ENCODE measurements at places on chromosomes 6 and 20.
A peak's percentile ranks its signal among the peaks of the same experiment; 100 is the strongest.

- DNase-seq: no peak
Measured at GRCh38 chr6:7615611-7616383, 25.8 kb downstream of the SNRNP48 start.

DNA sequence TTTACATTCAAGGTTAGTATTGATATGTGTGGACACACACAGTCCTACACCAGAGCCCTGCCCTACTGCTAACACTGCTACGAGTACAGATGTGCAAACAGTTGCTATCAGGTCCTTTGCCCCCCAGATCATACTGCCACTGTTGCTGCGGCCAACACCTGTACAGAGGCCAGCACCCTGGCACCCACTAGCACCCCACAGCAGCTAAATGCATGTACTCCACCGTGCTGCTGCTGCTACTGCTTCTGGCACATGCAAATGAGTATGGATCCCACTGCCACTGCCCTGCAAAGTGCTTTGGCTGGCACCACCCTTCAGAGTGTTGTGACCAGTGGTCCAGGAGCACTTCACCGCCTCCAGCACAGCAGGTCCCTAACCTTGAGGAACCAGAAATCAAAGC, 621.9 kb downstream of the GRIK2 start:
- no peak for DNase-seq

DNA sequence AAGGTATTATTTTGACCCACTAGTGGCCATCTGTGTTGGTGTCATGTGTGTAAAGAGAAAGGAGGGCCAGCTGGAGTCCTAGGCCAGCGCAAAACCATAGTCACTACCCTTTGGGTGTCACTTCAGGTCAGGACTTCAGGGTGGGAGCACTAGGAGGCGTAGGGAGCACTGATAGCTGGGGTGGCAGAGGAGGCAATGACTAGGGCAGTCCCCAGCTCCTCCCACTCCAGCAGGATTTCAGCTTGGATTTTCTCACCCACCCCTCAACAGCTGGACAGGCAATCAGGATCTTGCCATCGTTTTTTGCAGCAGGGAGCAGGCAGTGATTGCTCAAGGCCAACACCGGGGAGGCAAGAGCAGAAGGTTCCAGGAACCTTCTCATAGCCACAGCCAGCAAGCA, 4.2 kb upstream of the HLA-DOA start:
- no peak for DNase-seq

- DNase-seq: no peak
Measured at GRCh38 chr20:45860560-45861220, 3.3 kb downstream of the ZSWIM3 start.

GRCh38 chr6:149064001-149064659, 253.4 kb upstream of the TAB2 start:
- no peak for DNase-seq

GRCh38 chr6:18362058-18362561, 25.0 kb upstream of the RNF144B start:
- DNase-seq: no peak

- no peak for DNase-seq
Measured at GRCh38 chr20:50013976-50014375, 31.2 kb downstream of the SNAI1 start.

DNA sequence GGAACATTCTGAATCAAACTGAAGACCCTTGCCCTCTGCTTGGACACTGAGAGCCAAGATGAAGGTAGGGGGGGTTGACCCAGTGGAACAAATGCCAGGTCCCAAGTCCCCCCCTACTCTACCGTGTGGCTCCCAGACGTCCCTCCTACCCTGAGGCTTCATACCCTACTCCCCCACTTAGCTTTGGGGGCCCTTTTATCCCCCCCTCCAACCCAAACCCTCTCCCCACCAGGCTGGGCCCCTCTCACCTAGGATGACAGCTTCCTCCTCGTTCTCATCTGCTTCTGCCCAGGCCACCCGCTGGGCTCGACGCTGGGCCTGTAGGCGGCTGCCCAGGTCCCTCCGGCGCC, 1.5 kb downstream of the DDRGK1 start:
- DNase-seq: no peak

GRCh38 chr20:4545526-4545925, 176.2 kb upstream of the PRND start:
- no peak for DNase-seq

- no peak for DNase-seq
Measured at GRCh38 chr20:49479785-49480184, 2.7 kb downstream of the KCNB1 start.

GRCh38 chr20:57785720-57786119, 75.9 kb upstream of the PMEPA1 start:
- DNase-seq: no peak

DNA sequence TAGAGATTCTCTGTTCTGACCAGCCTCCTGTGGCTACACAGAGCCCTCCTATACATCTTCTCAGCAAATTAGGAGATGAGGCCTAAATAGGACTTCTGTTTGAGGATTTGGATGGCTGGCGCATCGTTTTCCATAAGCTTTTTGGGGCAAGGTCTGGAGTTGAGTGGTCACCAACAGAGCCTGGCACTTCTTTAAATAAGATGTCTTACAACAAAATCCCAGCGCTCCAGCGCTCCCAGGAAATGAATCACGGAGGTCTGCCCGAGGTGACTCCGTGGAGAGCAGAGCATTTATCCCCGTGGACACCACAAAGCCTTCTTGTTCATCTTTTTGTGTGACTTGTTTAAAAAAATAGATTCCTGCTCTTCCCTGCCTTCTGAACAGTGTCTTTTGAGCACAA, 75.3 kb downstream of the GNAS-AS1 start:
- DNase-seq: no peak

- no peak for DNase-seq
Measured at GRCh38 chr6:107767637-107768036, 56.5 kb downstream of the SCML4 start.

GRCh38 chr6:122647765-122648164, 37.6 kb downstream of the PKIB start:
- no peak for DNase-seq

GRCh38 chr20:57800791-57801430, 91.1 kb upstream of the PMEPA1 start:
- DNase-seq: no peak

- no peak for DNase-seq
Measured at GRCh38 chr6:38057994-38058393, 238.5 kb downstream of the ZFAND3 start.

DNA sequence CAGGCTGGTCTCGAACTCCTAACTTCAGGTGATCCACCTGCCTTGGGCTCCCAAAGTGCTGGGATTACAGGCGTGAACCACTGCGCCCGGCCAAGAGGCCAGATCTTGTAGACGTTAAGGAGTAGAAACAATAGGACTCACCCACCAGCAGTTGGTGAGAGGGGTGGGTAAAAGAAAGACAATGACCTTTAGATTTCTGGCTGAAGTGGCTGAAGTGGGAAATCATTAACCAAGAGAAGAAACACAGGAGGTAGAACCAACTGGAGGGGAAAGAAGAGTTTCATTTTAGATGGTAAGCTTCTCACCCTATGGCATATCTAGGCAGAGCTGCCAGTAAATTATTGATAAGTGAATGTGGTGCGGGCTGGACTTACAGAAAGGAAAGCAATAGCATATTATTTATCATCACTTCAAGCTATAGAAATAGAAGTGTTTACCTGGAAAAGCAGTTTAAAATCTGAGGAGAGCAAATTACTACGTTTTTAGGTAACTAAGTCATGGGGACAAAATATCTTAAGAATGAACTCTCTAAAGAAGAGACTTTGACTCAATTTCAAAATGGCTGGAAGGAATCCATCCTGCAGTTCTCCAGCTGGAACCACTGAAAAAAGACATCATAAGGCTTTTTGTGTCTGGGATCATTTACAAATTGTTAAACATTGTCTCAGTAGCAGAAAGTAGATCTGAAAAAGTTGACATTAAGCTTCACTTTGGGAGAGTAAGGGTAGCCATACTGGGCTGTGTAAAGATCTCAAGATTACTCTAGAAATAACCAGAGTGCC, 109.6 kb downstream of the ALDH8A1 start:
- DNase-seq: no peak

DNA sequence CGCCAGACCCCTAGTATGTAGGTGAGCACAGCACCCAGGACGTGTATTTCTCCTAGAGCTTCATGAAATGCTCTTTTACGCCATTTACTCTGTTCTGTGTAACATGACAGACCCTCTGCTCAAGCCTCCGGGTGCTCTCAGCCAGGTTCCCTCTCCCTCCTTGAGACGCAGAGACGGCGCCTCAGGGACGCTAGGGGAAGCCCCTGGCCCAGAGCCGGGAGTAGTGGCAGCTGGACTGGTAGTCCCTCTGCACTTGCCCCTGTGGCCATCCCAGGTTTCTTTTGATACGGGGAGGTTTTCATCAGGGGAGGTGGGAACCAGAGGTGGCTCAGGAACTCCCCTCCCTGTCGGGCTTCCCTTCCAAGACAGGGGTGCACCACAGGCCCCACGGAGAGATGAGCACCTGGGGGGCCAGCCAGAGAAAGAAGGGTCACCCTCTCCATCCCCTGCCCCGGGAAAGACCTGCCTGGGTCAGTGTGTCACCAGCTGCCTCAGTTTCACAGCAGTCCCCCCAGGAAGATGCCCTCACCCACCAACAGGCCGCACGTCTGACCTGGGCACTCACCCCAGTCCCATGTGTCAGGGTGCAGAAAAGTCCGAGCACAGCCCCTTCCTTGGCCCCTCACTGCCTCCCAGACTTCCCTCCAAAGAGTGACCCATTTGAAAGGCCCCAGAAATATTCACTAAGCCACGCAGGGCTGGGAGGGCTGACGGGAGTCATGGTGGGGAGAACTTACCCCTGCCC, 58.1 kb upstream of the AFDN start:
- no peak for DNase-seq

- peak; percentile 73 for DNase-seq
Measured at GRCh38 chr6:169994739-169995138, 243.3 kb downstream of the ERMARD start.

GRCh38 chr6:55734256-55734655, 141.1 kb downstream of the BMP5 start:
- no peak for DNase-seq

- peak; percentile 69 for DNase-seq
Measured at GRCh38 chr20:1338096-1338495, 9.2 kb upstream of the SDCBP2 start.

- DNase-seq: no peak
Measured at GRCh38 chr6:62089781-62090180, 196.2 kb downstream of the KHDRBS2 start.

GRCh38 chr6:49333345-49334125, 129.5 kb downstream of the MMUT start:
- no peak for DNase-seq

DNA sequence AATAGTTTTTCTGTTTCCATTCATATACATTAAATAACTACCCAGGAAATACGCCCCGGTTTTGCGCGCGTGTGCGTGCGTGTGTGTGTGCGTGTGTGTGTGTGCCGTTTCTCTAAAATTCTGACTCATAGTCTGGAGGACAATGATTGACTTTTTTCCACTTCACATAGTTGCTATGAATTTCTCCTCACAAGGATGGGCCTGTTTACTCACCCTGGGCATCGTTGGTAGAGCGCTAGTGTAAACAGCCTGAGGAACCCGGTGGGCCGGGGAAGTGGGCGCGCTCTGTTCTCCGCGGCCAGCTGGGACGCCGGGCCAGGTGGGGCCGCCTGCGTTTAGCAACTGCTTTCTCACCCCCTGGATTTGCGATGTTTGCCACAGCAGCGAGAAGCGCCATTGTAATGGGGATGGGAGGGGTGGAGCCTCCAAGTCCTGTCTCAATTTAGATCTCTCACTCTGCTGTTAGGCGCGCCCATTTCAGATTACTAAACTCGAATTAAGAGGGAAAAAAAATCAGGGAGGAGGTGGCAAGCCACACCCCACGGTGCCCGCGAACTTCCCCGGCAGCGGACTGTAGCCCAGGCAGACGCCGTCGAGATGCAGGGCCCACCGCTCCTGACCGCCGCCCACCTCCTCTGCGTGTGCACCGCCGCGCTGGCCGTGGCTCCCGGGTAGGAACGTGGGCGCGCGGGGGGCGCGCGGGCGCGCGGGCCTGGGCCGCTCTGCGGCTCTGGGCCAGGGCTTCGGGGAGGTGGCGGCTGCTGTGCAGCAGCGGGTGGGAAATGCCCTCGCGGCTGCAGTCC, at the start of gene CD109:
CD109 (plus strand) TSS at position 585 of the 803 bp plus-strand sequence; CDS start at position 598, 13 bp downstream.
- no peak for DNase-seq

- DNase-seq: no peak
Measured at GRCh38 chr20:2104236-2104635, 2.6 kb downstream of the STK35 start.

DNA sequence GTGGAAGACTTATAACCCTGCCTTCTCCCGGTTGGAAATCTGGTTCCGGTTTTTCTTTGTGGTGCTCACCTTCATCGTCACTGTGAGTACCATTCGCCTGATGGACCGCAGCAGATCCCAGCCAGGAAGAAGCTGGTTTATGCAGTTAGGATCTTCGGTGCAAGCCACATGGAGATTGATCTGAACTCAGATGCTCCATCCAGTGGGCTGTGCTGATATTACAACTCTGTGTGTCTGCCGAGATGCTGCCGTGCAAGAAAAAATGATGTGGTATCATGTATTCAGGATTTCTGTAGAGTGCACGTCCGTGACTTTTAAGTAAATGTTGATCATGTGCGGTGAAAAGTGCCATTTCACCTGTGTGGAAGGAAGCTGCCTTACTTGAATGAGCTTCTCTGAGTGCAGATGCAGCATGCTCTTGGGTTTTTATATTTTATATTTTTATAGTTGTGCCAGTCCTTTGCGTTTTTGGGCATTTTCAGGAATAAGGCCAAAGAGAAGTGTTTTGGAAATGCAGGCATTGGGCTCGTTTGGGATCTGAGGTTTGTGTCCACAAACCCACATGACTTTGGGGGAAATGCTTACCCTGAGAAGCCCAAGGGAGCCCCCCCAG, 39.2 kb downstream of the DYNLT1 start:
- DNase-seq: no peak

- no peak for DNase-seq
Measured at GRCh38 chr20:63269724-63270123, 2.9 kb upstream of the ARFGAP1 start.

- DNase-seq: no peak
Measured at GRCh38 chr20:43388268-43389002, 69.3 kb upstream of the SRSF6 start.

- no peak for DNase-seq
Measured at GRCh38 chr6:69827276-69827893, 30.6 kb upstream of the LMBRD1 start.

- no peak for DNase-seq
Measured at GRCh38 chr6:109513571-109514071, 30.6 kb upstream of the ZBTB24 start.

DNA sequence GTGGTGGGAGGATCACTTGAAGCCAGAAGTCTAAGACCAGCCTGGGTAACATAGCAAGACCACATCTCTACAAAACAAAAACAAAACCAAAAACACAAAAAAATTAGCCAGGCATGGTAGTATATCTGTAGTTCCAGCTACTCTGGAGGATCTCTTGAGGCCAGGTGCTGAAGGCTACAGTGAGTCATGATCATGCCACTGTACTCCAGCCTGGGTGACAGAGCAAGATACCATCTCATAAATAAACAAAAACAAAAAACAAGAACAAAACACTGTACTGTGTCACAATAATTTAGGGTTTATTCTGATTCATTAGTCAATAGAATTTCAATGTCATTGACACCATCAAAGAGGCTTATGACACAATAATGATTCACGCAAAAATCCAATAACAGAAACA, 1121.7 kb upstream of the MAP3K7 start:
- no peak for DNase-seq

- DNase-seq: peak; percentile 88
Measured at GRCh38 chr20:3407040-3407770, at the start of gene DNAAF9. Gene DNAAF9, minus strand, starts transcription at chr20:3407669. Its CDS starts 112 bp downstream, at chr20:3407557.

Measured in osteocyte (in vitro differentiated cells).